MCF 10A (cell line): ENCODE measurements at places on chromosomes 3 and 15.

DNA sequence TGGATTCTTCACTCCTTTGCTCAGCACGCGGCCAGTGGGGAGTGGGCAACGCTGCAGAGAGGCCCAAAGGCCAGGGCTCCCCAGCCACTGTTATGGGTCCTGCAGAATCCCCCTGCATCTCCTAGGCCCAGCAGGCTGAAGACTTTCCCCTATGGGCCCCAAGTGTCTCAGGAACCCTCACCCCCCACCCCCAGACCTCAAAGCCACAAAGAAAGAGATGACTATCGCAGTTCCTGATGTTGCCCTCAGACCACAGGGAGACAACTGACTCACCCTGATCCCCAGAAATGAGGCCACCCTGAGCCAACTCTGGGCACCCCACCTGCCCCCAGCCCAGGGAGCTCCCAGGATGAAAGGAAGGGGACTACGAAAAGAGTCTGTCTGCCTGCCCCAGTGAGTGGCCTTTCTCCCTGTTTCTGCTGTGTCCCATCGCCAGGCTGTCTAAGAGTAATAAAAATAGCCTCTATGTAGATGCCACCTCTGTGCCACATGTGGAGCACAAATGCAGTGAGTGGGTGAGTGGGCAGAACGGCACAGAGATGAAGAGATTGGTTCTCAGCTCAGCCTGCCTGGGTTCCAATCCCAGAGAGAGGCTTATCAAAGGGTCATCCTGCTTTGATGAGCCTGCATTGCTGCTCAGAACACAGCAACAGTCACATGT is 283.0 kb downstream of the UACA start:
- DNase-seq: no peak

DNA sequence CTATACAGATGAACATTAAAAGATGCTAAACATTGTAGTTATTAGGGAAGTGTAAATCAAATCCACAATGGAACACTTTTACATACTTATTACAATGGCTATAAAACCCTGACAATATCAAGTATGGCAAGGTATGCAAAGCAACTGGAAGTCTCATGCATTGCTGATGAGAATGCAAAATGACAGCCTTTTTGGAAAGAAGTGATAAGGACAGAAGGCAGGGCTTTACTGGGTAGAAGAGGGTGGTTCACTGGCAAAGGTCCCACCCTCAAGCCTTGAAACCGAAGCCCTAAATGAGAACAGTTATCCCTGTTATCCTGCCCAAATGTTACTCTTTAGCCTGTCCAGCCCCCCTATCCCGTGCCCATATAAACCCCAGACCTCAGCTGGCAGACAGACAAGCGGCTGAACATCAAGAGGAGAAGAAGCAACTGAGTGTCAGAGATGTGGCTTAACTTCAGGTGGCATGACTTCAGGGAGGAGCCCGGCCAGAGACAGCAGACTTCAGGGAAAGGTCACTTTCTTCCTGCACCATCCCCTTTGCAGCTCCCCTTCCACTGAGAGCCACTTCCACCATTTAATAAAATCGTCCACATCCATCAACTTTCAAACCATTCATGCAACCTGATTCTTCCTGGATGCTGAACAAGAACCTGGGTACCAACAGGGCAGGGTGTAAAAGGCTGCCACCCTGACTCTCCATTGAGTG is 732 bp upstream of the GCSAM start:
- DNase-seq: no peak

DNA sequence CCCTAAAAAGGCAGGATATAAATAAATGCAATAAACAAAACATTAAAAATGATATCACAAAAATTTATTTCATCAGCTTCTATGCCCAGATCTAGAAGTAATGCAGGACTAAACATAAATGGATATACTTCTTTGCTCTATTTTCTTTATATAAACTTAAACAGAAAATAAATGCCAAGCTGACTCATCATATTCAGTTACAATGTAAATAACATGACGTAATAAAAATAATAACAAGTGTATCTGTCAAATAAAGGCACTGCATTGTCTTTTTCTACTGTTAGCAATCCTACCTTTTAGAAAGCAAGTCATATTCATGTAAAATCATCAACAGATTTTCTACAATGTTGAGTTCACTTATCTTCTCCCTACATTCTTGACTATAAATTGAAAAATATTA is 61.6 kb downstream of the NEK10 start:
- DNase-seq: no peak

DNA sequence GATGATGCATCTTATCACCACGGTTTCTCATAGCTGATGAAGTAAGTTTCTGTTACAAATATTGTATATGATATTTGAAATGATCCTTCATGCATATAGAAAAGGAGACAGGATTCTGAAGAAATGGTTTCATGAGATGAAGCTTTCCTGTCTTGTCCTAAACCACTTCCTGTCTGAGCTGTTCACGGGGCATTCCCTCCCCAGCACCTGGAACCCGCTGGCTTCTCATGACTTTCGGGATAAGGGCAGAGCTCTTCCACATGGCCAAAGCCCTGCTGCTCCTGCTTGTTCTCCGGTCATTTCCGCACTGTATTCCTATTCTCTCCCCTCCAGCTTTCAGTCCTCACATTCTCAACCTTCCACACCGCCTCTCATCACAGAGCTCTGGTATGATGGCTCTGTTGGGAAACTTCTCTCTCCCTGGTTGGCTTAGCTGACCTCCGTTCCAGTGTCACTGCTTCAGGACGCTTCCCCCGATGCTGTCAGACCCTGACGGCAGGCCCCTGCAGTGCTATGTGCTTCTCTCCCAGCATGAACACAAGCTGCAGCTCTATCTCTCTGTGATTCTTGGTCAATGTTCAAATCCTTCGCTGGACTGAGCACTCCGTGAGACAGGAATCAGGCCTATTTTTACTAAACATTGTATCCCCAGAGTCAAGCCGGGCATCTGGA is 86.9 kb upstream of the HERC1 start:
- DNase-seq: no peak

- no peak for DNase-seq
These were observed 6.0 kb upstream of the B3GNT5 start for GRCh38 chr3:183247011-183247589.
